Esophagus squamous epithelium (tissue), 5 donors: ENCODE measurements at places on chromosomes 16 and 17.

- DNase-seq = no peak
Observed at GRCh38 chr16:30084096-30084815, 7.5 kb downstream of the TBX6 start.

GRCh38 chr17:8142887-8143580 is 9.2 kb downstream of the PER1 start:
- DNase-seq = no peak

DNA sequence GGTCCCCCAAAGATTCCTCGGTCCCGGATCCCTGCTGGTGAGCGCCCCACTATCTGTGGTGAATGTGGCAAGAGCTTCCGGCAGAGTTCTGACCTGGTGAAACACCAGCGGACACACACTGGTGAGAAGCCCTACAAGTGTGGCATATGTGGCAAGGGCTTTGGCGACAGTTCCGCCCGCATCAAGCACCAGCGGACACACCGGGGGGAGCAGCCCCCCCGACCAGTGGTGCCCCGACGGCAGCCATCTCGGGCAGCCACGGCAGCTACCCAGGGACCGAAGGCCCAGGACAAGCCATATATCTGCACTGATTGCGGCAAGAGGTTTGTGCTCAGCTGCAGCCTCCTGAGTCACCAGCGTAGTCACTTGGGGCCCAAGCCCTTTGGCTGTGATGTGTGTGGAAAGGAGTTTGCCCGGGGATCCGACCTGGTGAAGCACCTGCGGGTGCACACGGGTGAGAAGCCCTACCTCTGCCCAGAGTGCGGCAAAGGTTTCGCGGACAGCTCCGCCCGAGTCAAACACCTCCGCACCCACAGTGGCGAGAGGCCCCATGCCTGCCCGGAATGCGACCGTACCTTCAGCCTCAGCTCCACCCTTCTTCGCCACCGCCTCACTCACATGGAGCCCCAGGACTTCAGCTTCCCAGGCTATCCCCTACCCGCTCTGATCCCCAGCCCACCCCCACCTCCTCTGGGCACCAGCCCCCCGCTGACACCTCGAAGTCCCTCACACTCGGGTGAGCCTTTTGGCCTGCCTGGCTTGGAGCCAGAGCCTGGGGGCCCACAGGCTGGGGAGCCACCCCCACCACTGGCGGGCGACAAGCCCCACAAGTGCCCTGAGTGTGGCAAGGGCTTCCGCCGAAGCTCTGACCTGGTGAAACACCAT is 2.8 kb downstream of the ZNF48 start:
- no peak for DNase-seq

DNA sequence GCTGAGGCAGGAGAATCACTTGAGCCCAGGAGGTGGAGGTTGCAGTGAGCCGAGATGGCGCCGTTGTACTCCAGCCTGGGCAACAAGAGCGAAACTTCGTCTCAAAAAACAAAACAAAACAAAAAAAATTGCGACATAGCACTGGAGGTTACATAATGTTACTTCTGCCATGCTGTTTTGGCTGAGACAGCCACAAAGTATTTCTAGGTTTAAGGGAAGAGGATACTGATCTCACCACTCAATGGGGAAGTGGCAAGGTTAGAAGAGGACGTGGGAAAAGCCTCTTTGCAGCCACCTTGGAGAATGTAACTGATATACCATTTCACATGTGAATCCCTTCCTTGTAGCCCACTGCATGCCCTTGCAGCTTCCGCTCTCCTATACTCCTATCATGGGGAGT is 131.2 kb upstream of the NLRP1 start:
- DNase-seq = no peak

- no peak for DNase-seq
Observed at GRCh38 chr17:27651411-27652345, 20.7 kb downstream of the LGALS9 start.

DNA sequence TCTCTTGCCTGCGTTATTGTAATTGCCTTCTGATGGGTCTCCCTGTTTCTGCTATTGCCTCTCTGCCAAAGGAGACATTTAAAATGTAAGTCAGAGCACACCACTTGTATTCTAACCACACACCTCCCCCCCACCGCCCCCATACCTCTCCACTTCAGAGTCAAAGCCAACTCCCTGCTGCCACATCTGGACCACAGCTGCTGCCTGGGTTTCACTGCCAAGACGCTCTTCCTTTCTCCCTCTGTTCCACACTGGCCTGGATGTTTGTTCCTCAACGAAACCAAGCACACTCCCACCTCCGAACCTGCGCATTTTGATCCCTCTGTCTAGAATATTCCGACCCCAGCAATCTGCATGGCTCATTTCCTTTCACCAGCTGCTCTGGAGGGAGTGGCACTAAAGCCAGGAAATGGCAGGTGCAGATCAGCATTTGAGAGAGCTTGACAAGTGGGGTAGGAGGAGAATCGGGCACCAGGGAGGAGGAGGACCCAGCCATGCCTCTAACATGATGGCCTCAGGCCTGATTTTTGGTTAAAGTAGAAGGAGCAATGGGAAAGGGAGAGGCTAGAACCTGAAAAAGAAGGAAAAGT is 92.4 kb upstream of the HS3ST2 start:
- DNase-seq = no peak

DNA sequence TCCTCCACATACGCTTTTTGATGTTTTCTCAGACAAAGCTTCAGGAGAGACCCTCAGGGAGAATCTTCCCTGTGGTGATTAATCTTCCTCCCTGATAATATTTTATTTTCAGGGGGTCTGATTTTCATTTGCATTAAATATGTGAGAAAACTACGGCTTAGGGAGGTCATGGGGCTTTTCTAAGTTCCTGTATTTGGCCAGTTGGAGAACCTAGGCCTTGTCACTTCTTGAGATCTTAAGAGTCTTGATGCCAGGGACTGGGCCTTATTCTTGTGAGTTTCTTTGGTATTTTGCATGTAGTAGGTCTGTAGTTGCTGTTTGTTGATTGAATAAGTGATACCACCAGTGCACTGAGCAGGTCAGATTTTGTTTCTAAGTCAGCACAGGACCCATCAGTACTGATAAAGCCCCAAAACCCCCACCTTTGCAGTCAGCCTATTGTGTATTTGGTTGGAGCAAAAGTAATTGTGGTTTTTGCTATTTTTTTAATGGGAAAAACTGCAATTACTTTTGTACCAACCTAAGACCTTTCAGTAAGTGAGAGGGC is 130.1 kb downstream of the PRKCA start:
- no peak for DNase-seq

- peak; percentile 37 for DNase-seq
Observed at GRCh38 chr17:42407289-42407836, 15.7 kb downstream of the CAVIN1 start.
